ENCODE measurements at places on chromosomes 3 and 15.

DNA sequence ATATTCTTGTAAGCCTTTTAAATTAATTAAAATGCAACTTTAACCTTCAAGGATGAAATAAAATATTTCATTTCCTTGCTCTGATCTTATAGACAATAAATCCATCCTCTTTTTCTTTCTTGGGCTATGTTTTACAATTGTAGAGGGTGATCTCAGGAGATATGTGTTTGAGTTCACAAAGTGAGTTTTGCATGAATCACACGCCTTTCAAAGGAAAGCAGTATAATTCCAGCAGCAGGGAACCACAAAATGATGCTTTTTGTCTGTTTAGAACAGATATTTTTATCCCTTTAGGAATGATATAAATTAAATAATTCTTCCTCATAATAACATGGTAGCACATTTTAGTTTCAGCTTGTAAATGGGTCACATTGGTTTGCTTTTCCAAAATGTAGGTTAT is 191.2 kb downstream of the SEMA6D start:
- no peak for DNase-seq

DNA sequence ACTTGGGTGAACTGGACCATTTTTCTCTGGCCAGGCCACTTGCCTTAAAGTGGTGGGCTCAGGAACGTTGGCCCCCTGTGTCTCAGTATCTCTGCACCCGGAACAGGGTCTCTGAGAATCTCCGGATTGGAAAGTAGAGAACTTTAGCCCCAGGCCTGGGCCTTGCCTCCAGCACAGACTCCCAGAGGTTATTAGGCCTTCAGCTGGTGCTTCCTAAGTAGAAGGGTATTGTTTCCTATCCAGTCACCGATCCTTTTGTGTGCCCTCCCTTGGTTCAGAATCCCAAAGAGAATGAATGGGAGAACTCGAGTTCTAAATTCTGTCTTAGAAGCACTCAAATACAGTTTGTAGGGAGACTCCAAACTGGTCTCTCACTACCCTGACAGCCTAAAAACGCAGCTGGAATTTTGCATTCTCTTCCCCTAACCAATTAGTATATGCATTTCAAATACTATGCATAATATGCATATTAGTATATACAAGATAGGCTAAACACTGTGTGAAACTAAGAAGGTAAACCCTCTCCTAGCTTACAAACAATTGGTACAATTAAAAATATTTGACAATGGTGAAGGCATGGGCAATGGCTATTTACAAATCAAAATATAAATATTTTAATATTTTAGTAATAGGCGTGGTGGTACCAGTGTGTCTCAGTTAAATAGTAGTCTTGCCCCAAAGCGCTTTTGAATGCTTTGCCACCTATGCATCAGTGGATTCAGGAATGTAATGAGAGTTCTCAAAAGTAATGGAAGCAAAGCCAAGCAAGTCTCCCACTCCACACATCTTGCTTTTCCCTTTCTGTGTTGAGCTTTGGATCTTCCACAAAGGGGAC is 48.5 kb upstream of the SLC4A7 start:
- no peak for DNase-seq

DNA sequence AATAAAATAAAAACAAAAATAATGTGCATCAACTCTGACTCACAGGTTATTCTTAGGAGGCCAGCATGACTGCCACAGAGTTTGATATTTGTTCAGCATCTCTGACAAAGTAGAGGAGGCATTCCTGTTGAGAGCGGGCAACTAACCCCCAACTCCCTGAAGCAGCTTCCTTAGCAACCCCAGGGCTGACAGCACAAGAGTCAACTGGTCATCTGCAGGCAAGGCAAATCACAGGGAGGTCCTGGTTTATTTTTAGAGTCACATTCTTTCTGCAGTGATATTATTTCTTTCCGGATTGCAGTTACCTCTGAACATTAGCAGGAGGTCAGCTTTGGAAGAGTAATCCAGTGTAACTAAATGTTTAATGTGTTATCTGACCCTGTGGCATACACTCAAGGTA is 273.0 kb downstream of the PLCL2 start:
- DNase-seq = no peak

DNA sequence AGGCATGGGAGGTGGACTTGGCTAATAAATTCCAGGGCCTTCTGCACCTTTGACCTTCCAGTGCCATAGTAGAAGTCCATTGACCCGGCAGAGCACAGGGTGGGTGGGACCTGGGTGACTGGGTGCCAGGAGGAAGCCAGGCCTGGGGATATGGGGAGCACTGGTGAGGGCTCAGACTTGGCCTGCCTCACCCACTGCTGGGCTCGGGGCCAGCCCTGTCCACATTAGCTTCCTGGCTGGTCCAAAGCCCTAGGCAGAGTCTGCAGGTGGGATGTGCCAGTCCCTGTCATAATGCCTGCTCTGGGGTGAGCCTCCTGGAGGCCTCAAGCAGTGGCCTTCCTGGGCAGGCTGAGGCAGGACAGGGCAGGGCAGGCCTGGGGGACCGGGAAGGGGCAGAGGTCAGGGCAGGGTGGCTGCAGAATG is 38.1 kb upstream of the CHRNB4 start:
- no peak for DNase-seq

- no peak for DNase-seq
Measured at GRCh38 chr3:14884665-14885064, 62.7 kb upstream of the NR2C2 start.

GRCh38 chr15:101560722-101561583 is 71.4 kb upstream of the PCSK6 start:
- DNase-seq = no peak

GRCh38 chr3:54783611-54784010 is 144.2 kb downstream of the LRTM1 start:
- DNase-seq = peak; percentile 20

- DNase-seq = no peak
Measured at GRCh38 chr3:158165730-158166129, 55.8 kb downstream of the RSRC1 start.

GRCh38 chr15:38103564-38103963 is 149.1 kb upstream of the SPRED1 start:
- no peak for DNase-seq

DNA sequence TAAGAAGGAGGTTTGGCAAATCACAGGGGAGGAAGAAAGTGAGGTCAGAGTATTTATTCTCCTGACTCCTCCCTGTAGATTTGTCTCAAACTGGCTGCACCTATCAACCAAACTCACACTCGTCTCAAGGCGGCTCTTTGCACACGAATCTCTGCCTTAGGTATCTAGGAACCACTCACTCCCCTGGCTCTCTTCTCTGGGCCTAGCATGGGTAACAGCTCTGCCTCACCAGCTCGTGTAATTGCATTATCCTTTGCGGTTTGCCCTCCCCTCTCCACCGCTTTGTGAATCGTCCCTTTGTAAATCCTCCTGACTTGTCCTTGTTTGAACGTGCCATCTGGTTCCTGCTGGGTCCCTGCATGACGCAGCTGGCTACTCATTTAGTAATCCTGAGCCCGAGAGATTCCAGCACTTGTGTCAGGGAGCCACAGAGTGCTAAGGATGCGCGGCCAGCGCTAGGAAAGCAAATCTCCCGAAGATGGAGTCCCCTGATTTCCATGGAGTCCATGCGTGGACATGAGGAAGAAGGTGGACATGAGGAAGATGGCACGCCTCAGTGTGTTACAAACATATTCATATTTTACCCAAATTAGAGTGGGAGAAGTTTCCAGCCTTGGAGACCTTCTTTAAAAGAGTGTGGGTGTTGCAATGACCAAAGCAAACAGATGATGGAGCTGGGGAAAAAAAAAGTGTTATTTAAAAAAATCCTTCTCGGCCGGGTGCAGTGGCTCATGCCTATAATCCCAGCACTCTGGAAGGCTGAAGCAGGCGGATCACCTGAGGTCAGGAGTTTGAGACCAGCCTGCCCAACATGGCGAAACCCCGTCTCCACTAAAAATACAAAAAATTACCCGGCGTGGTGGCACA is 26.7 kb downstream of the NRROS start:
- DNase-seq = peak; percentile 23

DNA sequence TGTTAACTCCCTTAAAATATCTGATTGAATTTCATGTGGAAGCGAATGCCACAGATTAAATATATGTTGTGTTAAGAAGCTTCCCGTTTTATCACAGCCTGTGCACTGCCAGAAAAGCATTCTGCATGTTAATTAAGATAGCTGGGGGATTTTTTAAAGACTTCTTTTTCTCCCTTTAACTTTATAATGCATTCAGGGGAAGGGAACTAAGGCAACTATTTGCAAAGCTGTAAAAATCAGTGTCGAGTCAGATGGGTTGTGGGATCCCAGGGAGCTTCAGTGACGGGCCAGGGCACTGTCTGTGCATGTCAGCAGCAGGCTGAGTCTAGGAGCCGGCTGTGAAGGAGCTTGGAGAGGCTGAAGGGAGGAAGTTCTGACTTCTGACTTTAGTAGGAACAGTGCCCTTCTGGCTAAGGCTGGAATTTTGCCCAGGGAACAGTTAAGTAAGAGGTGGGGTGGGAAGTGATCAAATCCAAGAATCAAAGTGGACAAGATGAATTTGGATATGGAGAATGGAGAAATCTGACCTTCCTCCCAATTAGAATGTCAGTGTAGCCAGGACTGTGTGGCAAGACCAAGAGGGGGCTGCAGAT is 77.7 kb downstream of the ABHD5 start:
- DNase-seq = no peak

DNA sequence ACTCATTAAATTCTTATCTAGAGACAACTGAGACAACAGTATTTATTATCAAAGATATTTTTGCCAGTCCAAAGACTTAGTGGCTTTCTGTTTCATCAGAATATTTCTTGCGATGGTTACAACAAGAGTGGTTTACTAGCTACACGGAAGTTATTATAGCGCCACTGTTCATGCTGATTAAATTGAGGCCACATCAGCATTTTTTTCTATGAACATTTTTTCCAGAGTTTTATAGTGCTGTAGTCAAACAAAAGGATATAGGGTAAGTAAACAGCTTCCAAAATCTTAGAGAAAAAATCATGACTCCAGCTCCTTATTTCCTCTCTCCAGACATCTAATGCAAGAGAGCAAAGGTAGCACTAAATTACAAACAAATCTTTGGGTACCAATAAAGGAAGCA is 1264.4 kb downstream of the ZPLD1 start:
- no peak for DNase-seq

DNA sequence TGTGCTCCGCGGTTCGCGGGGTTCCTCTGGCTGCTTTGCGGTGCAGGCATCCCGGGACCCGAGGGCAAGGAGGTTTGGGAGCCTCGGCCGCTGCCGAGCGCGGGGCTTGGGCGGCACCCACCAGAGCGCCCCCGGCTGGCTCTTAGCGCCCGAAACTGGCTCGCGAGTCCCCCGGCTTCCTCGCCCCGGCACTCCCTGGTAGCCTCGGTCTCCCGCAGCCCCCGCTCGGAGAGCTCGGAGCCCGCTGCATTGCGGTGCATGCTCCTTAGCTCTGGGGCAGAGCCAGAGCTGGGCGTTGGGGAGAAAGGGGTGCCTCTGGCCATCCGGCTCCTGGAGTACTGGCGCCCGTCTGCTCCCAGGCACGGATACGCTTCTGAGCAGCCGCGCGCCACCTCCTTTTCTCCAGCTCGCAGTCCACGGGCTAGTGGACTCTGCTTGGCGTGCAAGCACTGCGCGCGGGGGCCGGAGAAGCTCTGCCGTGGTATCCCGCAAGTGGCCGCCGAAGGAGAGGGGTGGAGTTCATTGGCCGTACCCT is 753 bp downstream of the EPHB1 start:
- peak; percentile 5 for DNase-seq

GRCh38 chr15:80401456-80401855 is 2.7 kb upstream of the ARNT2 start:
- no peak for DNase-seq

DNA sequence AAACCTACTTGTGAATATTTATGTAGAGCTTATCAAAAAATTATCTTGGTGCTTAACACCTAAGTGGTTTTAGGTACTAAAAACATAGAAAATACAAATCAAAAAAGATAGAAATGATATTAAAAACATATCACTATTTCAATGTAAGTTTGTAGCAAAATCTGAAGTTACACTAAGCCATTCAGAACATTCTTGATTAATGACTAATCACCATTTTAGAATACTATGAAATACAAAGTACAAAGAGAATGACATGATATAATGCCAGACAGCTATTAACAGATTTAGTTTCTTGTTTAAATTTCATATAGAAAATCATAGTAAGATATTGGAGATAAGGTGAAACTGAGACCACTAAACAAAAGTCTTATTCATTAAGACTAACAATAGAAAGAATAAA is 169.7 kb upstream of the AGTR1 start:
- DNase-seq = no peak

GRCh38 chr3:158458464-158458863 is 112.5 kb upstream of the MLF1 start:
- no peak for DNase-seq

- no peak for DNase-seq
Measured at GRCh38 chr15:57118013-57118799, 199.8 kb downstream of the TCF12 start.

DNA sequence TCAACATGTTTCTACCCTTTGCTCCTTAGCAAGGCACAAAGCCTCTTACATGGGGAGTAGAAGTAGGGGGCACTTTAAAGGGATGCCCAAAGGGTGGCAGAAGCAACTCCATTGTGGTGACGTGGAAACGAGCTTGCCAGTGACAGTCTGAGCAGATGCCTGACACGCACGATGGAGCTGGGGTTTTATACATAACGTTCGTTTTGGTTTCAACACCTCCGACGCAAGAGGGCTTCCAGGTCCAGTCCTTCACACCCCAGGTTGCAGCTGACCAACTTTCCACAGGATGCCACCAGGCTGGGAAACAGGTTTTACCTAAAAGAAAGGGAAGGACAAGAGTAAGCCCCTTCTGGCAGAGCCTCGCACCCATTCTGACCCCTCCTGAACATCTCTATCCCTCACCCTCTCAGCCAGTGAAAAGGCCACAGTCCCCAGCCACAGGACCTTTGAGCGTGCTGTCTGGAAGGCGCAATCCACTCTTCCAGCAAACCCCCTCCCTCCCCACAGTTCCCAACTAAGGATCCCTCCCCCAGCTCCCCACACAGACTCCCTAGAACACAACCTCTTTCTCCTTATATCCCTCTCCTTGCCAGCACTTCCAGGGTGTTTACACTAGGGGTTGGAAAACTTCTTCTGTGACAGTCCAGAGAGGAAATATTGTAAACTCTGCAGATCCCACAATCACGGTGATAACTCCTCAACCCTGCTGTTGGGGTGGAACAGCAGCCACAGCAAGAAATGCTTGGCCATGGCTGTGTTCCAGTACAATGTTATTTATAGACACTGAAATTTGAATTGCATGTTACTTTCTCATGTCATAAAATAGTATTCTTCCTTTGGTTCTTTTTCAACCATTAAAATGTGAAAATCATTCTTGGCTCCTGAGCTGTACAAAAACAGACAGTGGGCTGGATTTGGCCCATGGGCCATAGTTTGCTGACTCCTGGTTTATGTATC is 36.2 kb downstream of the FAM174B start:
- no peak for DNase-seq
